GF-D8 (cell line): ENCODE measurements at places on chromosomes 16 and 17.

GRCh38 chr17:55154101-55154500 lies 110.7 kb upstream of the HLF start:
- no peak for DNase-seq

DNA sequence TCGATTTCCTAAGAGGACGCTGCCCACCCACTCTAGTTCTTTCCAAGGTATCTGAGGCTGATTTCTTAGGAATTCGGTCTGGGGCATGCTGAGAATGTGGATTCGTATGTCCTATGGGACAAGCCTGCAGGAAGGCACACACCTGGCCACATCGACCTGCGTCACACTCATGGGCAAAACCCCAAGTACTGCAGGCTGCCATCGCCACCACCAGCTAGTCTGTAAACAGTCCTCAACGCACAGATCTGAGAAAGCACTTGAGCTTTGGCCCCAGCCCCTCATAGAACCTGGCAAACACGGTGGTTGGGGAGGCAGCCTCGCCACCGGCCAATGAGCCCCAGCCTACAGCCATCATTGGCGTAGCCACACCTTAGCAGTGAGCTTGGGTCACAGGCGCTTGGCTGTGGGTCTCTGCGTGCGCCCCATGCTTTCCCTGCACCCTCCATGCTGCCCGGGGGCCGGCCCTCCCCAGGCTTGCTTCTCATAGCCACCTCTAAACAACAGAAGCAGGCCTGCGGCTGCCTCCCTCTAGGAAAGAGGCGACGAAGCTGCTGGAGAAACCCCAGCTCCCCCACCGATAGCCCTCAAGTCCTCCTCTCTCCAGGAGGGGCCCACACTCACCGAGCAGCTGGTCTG lies 75.1 kb downstream of the ZNF778 start:
- no peak for DNase-seq

DNA sequence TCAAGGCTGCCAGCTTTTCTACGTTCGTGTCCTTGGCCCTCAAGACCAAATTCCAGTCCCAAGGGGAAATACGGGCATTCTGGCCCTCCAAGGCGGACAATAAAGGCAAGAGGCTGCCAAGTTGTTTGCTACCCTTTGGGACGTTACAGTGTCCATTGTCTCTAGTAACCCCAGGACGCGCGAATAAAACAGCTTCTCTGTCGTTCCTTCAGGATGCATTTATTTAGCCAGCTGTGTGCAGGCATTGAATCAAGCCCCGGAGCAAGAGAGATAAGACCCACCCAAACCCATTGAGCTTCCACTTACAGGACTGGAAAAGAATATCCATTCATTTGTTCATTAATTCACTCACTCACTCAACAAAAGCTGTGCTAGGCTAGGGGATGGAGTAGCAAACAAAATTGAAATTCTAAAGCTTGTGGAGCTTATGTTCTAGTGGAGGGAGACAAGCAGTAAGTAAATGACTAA lies 656 bp downstream of the MRPL58 start:
- no peak for DNase-seq

GRCh38 chr17:29587591-29587990 lies 1.9 kb downstream of the GIT1 start:
- no peak for DNase-seq

DNA sequence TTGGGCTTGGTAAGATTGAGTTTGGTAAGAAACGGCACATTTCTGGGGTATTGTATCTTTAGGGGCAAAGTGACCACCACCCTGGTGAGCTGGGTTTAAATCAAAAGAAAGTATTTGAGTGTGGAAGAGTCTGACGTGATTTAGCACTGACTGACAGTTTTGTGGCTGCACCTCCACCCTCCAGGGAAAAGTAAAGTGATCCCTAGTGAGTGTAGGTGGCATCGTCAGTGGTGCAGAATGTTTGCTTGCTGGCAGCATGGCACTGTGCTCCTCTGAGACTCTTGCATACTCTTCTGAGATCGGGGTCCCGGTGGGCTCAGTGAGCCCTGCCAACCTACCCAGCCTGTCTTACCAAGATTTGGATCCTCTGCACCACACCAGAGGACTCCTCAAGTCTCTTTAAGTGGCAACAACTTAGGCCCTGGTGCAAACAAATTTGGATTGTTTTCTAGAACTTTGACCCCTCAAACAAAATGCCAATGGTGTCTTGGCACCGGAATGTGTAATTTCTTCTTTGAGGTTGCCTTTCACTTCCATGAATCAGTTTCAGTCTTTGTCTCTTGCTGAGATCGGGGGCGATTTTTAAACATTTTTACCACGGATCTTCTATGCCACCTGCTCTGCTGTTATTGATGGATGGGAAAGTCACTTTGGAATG lies 2.8 kb downstream of the PRKCB start:
- DNase-seq, result no peak

- DNase-seq, result no peak
These were observed 2.3 kb upstream of the PYDC1 start for GRCh38 chr16:31219154-31219741.

DNA sequence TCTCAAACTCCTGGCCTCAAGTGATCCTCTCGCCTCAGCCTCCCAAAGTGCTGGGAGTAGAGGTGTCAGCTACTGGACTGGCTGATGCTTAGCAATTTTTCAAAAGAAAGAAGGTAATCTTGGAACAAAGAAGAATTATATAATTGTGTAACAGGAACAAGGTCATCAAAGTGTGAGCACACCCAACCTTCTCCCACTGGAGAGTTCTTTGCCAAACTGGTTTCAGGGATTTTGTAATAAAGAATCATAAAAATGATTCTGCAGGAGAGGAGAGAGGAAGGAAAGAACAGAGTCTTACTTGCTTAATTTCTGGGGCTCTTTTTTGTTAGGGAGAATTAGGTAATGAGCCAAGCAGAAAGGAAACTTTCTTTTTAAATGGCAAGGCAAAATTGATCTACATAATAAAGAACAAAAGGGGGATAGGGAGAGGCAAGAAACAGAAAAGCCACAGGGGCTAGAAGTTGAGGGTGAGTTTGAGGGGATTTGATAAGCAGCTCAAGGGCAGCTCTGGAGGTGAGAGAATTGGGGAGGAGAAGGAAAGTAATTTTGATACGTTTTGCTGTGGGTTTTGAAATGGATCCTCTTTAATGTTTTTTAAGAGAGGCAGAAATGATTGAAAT lies 21.3 kb downstream of the CHD9NB start:
- DNase-seq, result no peak

GRCh38 chr16:22787466-22788192 lies 26.3 kb upstream of the HS3ST2 start:
- DNase-seq, result peak; percentile 66

DNA sequence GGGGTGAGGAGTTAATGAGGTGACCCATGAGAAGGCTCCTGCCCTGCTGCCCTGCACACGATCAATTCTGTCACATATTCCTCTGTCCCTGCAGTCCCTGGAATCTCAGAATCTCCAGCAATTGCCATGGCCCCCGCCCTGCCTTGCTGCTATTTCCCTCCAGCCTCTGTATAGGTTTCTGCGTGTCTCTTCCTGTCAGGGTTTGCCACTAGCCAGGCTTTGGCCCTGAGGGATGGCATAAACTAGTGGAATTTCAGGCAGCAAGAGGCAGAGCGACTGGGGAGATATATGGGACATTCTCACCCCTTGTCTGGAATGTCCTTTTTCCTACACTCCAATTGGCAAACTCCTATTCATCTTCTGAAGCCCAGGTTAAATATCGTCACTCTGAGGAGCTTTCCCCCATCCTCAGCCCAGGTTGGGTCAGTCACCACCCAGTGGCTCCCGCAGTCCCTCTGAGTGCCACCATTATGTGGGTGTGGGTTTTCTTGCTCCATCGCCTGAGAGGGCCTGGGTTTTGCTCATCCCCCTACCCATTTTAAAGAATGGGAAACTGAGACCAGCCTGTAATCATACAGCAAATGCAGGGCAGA lies 15.5 kb upstream of the NATD1 start:
- no peak for DNase-seq

GRCh38 chr16:77093309-77093708 lies 97.7 kb upstream of the MON1B start:
- DNase-seq, result no peak

DNA sequence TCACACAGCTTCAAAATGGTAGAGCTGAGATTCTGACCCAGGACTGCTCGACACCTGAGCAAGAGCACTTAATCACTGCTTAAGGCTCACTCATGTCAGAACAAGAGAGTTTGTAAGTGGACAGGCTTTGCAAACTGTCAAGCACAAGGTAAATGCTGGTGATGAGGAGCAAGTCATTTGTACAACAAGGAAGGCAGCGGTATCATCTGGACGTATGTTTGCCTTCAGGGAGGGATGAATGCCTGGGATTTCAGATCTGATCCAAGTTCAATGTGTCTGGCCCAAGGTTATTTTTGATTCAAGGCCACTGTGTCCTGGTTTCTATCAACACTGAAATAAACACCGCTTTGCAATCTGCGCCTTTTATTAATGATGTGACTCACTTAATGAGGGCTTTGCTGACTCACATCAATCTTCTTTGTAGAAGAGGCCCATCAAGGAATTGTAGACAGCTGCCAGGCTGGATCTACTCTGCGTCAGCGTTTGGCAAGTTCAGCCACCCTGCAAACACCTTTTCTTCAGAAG lies 174.4 kb upstream of the HS3ST3A1 start:
- no peak for DNase-seq

DNA sequence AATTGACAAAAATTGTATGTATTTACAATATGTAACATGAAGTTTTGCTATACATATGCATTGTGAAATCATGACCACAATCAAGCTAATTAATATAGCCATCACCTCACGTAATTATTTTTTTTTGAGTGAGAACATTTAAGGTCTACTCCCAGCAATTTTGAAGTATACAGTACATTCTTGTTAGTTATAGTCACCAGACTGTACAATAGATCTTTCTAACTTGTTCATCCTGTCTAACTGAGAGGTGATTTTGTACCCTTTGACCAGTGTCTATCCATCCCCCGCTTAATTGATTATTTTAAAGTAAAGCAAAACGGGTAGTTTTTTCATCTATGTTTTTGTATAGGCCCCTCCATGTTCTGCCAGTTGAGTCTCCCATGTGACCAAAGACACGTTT lies 30.3 kb downstream of the NTN1 start:
- no peak for DNase-seq

- no peak for DNase-seq
These were observed 615 bp downstream of the PRPSAP1 start for GRCh38 chr17:76353004-76353598.

- DNase-seq, result no peak
These were observed 25.6 kb downstream of the ZP2 start for GRCh38 chr16:21185659-21186325.

DNA sequence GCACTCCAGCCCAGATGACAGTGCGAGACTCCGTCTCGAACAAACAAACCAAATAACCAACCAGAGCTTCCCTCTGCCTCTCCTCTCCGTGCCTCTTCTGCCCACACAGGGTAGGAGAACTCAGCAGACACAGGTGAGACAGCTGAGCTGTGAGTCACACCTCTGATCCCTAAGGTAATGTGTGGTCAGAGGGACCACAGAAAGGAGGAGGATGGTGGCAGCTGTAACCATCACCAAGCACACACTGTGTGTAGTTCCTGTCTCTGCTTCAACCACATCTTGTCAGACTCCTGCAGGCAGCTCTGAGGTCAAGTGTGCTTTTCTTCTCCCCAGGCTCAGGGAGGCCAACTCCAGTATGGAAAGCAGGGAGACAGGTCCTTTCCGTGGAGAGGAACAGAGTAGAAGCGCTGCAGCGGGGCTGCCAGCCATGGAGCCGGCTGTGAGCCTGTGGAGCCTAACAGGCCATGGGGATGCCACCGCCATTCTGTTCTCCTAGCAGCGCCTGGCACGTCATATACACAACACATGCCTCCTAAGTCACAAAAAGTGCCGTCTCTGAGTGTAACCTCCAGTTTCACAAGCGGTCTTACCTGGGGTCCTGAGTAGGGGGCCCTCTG lies 7.1 kb downstream of the NUDT16L1 start:
- no peak for DNase-seq

GRCh38 chr17:71600137-71600789 lies 520.6 kb upstream of the SOX9 start:
- no peak for DNase-seq

GRCh38 chr17:73713136-73713535 lies 68.9 kb upstream of the SDK2 start:
- no peak for DNase-seq

- DNase-seq, result no peak
These were observed 279.0 kb downstream of the PMP22 start for GRCh38 chr17:14986127-14986526.

DNA sequence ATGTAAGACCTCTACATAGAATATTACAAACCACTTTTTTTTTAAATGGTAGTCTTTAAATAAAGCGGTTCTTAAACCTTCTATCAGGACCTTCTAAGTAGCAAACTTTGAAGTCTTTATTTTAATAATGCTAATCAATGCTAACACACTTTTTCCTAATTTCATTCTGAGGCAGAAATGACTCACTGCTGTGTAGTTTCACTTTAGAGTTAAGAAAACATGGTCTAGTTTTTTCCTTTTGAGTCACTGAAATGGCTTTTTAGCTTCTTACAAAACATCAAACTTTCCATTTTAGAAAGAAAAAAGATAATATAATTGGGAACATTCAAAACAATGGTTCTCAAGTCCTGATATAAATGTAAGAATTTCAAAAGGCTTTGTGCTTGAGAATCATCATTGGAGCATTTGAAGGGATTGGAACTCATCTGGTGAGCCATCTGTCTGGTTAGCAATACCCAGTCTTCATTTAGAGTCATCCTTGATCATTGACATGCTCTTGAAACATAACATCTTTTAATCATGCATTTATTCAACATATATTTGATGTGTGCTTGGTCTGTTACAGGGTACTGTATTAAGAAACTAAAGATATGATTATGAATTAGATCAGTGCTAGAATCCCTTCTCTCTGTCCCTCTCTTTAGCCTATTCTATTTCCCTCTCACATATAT lies 258.3 kb upstream of the MON1B start:
- no peak for DNase-seq

- DNase-seq, result no peak
These were observed 38.2 kb upstream of the ARL6IP1 start for GRCh38 chr16:18839555-18839954.

DNA sequence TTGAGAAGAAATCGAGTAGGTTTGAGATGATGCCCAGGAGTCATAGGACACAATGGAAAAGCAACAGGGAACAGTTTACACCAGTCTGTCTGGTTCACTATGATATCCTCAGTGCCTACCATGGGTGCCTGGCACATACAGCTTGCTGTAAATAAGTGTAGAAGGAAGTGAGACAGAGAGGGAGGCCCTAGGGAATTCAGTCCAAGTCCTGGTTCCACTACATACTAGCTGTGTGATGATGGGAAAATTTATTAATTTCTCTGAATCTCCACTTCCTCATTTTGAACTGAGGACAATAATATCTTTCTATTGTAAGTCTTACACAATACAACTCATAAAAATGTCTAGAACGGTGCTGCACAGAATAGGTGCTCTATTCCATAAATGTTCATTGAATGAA lies 53.3 kb upstream of the LYRM9 start:
- DNase-seq, result no peak

- DNase-seq, result no peak
These were observed 36.6 kb upstream of the IL21R start for GRCh38 chr16:27365142-27366089.
